ENCODE measurements at places on chromosomes 7 and 10. TPM values are rescaled to one million over a fixed set of nuclear protein-coding genes. Genes with fewer than 3 reads are reported as not detected.

Gene FZD8
- total RNA-seq, result 0.82 TPM

Gene NPSR1
- not detected for total RNA-seq

Gene RBM20
- total RNA-seq, result 0.88 TPM

Gene NPY
- total RNA-seq, result not detected

Gene SPDYE2B
- not detected for total RNA-seq

Gene TACR2
- total RNA-seq, result 0.65 TPM

Gene GOLGA7B
- total RNA-seq, result not detected

Gene ZNF736
- 21.1 TPM for total RNA-seq

Gene ATRNL1
- total RNA-seq, result 0.44 TPM

Gene VGF
- total RNA-seq, result not detected

Gene RPEL1
- total RNA-seq, result not detected

Measured in subcutaneous adipose tissue (tissue), 4 donors.